Activated CD8-positive, alpha-beta memory T cell treated with anti-CD3 and anti-CD28 coated beads for 1 hour (primary cell): ENCODE measurements at places on chromosomes 6 and 20.

GRCh38 chr6:137676888-137677287, 182.7 kb upstream of the OLIG3 start:
- no peak for DNase-seq

DNA sequence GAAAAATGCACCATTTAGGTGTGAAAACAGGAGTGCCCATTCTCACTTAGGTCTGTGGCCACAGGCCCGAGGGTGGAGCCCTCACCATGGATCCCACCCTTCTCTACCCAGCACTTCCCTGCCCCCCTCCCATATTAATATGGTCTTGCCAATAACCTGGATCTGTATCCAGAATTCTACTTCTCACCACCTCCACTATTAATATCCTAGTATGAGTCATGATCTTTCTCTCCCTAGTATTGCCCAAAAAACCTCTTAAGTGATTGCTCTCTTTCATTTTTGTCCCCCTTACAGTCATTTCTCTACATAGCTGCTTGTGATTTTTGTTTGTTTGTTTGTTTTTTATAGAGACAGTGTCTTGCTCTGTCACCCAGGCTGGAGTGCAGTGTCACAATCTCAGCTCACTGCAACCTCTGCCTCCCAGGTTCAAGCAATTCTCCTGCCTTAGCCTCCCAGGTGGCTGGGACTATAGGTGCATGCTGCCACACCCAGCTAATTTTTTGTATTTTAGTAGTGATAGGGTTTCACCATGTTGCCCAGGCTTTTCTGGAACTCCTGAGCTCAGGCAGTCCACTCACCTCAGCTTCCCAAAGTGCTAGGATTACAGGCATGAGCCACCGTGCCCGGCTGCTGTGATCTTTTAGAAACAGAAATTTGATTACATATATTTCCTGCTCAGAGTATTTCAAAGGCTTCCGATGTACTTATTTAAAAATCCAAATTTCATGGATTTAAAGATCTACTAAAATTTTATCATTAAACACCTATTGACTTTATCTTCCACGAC, 24.5 kb upstream of the TRDN start:
- DNase-seq = no peak

DNA sequence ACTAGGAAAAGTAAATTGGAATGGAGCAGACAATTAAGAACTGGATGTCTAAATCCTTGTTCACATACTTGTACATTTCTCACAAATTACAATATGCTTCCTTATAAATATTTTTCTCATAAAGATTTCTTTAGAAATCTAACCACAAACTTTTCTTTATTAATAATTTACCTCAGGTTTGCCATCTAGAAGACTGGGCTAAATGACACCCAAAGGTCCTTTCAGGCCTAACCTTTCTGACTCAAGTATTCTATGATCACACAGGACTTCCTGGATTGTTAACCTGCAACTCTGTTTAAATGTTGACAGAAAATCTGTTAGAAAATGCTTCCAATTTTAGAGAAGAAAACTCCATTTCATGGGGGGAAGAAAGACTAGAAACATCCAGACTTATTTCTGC, 330.5 kb upstream of the MAP3K7 start:
- DNase-seq = no peak

DNA sequence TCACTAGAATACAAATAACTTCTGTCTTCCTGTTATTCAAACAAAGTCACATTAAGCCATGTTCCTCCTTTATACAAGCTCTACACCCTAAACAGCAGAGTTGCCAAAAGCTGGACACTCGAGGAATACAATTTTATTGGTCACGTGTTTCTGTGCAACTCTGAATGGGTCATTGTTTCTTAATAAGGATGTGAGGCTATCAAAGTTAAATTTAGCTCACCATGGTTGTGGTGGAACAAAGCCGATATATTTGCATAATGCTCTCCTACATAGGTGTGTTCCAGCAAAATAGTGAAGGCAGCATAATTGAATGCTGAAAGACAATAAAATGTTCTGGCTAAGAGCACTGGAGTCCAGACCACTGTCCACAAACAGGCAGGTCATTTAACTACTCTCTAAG, 36.9 kb upstream of the CD2AP start:
- DNase-seq = no peak

GRCh38 chr6:141968632-141969031, 164.1 kb upstream of the GJE1 start:
- DNase-seq = no peak

- no peak for DNase-seq
These were observed 10.4 kb downstream of the DEFB129 start for GRCh38 chr20:237489-237888.

- DNase-seq = no peak
These were observed 330.0 kb downstream of the ZFAND3 start for GRCh38 chr6:38149531-38149930.

DNA sequence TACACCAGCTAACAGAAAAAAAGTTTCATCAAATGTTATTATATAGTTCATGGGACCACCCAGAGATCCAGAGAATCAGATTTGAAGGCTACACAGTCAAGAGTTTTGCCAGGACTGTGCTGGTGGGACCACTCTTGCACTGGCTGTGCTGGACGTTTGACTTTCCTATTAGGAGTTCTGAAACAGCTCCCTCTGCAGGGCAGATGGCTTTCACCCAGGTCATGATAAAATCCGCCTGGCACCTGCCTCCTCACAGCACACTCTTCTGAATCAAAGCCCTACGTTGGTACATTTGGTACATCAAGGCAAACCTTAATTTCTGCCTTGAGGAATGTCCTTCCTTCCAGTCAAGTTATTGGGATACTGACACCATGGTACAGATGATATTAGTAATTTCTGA, 302.1 kb downstream of the ZNF217 start:
- no peak for DNase-seq

- no peak for DNase-seq
These were observed 754.1 kb upstream of the FLRT3 start for GRCh38 chr20:15091421-15092037.

- no peak for DNase-seq
These were observed 10.7 kb upstream of the GATA5 start for GRCh38 chr20:62486484-62486883.

GRCh38 chr6:48826901-48827701, 636.0 kb downstream of the MMUT start:
- DNase-seq = no peak

DNA sequence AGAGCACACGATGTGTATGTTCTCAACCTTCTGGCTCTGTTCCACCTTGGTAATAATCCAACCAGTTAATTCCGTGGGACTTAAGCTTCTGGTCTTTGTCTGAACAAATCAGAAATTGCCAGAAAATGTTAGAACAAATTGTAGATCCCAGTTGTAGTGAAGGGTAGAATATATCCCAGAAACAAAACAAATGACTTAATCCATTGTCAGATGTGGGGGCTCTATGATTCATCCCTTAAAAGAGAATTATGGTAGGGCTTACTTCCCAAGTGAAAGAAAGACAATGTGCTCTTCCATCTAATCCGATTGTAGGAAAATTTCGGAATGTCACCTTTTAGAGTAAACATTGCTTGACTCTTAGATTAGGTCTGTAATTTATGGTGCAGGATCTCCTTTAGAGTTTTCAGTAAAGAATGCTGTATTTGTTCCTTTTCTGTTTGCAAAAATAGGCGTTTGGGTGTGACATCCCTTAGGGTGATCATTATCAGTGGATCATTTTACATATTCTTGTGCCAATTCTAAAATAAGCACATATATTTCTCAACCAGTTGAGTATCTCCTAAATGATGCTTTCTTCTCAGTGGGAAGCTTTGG, 234.5 kb upstream of the ZNF217 start:
- DNase-seq = no peak

GRCh38 chr20:53706466-53707370, 113.1 kb upstream of the ZNF217 start:
- DNase-seq = no peak

DNA sequence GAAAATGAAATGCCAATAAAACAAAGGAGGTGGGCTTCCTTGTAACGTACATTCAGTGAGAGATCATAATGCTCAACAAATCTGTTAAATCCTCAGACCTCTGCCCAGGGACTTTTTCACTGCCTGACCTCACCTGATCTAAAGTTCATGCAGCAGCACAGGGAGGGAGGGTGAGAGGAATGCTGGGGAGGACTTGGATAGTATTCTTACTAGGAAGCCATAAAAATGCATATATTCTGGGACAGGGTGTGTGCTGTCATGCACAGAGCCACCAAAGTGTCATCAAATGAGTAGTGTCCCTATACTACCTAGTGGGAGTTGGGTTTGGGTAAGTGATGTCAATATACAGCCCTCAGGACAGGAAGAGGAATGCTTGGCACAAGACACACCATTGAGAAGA, 32.6 kb downstream of the CLIC5 start:
- DNase-seq = no peak

DNA sequence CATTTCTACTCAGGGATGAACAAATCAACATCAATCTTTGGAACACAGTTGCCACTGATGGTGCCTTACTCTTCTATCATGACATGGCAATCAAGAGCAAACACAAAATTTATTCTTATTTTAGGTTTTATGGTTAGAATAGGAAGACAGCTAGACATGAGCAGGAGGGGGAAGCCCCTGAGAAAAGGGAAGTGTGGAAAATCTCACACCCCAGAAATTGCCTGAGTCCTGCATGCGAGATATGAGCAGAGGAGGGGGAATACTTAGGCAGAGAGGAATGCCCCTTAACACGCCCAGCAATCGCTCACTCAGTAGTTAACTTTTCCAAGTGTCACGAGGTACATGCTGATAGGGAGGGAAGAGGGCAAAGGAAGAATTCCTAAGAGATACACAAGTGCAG, 79.3 kb downstream of the PLG start:
- no peak for DNase-seq

DNA sequence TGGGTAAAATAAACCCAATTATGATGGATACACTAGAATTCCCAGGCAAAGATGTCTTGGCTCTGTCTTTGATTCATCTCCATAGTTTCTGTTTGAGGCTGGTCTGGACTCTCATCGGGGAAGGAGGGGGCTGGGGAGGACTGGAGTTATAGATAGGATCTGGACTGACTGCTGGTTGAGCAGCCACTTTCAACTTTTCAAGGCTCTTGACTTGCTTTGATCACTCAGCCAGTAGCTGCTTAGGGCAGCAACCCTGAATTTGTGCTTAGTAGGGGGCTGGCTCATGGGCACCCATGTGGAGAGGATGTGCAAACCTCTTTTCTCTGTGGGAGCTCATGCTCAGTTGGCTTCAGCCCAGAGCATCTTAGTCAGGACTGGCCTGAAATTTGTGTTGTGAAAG, 114.0 kb upstream of the NEDD9 start:
- no peak for DNase-seq

DNA sequence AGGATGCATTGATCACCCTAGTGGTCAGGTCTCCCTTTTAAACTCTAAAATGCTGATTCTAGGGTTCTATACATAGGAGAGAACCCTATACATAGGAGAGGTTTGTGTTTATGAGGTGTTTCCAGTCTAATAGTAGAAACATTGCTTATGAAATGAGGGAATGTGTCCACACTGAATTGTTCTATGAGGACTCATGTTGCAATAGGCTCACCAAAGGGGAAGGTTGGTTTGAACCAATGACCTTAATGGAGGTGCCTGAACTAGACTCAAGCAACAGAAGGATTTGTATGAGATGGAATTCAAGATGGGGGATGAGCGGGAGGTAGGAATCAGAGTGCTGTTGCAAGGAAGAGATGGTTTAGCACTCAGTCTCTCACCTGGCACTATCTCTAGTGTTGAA, 33.5 kb upstream of the UBR2 start:
- no peak for DNase-seq

- no peak for DNase-seq
These were observed 18.2 kb downstream of the TRIM26 start for GRCh38 chr6:30194797-30195690.

DNA sequence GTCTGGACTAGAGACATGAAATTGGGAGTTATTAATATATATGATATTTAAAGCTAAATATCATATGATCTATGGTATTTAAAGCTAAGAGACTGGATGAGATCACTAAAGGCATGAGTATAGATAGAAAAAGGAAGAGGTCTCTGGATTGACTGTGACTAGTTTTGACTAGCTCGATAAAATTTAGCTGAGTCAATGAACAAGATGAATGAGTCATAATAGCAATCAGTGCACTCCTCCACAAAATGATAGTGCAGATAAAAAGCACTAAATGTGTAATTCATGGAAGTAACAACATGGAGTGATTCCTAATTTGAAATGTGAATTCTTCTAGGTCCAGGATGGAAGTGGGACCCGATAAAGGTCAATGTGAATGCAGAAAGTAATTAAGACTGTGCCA, 127.4 kb downstream of the PFDN4 start:
- DNase-seq = no peak

- no peak for DNase-seq
These were observed 3.1 kb downstream of the IFNGR1 start for GRCh38 chr6:137216106-137216505.

GRCh38 chr6:13178107-13178506, 150.2 kb downstream of the TBC1D7 start:
- DNase-seq = no peak

GRCh38 chr6:89736893-89737292, 82.7 kb downstream of the MDN1 start:
- DNase-seq = no peak

DNA sequence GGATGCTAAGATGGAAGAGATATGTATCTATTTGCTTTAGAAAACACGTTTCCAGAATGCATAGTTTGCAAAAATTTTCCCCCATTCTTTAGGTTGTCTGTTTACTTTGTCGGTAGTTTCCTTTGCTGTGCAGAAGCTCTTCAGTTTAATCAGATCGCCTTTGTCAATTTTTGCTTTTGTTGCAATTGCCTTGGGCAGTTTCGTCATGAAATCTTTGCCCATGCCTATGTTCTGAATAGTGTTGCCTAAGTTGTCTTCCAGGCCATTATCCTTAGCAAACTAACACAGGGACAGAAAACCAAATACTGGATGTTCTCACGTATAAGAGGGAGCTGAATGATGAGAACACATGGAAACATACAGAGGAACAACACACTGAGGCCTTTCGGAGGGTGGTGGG, 454.2 kb upstream of the SLC35B3 start:
- no peak for DNase-seq

DNA sequence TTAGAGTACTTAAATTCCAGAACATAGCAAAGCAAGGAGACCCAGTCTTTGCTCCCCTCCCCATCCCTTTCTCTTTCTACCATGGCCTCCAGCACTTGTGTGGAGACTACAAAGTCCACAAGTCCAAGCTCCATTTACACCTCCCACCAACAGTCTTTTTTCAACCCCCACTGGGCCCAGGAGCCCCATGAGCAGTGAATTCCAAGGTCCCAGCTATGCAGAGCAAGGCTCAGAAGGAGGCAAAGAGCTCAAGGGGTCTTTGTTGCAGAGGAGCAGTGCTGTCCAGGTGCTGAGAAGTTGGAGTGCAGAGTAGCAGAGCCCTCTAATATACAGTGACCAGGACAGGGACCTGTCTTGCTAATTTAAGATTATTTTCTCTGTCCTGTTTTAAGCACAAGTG, 9.0 kb downstream of the PAK5 start:
- no peak for DNase-seq

- no peak for DNase-seq
These were observed 11.4 kb downstream of the HLA-A start for GRCh38 chr6:29953686-29954085.

- DNase-seq = no peak
These were observed 45.4 kb downstream of the TULP4 start for GRCh38 chr6:158357570-158358216.

- DNase-seq = no peak
These were observed 92.4 kb downstream of the RTN4IP1 start for GRCh38 chr6:106536851-106537250.
